ENCODE measurements at places on chromosomes 2 and 18. TPM values are rescaled to one million over a fixed set of nuclear protein-coding genes. Genes with fewer than 3 reads are reported as not detected.

- DNase-seq = no peak
Measured at GRCh38 chr2:96470636-96471035, 34.5 kb downstream of the NEURL3 start.

The CAPN10 gene
- total RNA-seq = 8.0 TPM

The KRTCAP3 gene
- 0.93 TPM for total RNA-seq

DNA sequence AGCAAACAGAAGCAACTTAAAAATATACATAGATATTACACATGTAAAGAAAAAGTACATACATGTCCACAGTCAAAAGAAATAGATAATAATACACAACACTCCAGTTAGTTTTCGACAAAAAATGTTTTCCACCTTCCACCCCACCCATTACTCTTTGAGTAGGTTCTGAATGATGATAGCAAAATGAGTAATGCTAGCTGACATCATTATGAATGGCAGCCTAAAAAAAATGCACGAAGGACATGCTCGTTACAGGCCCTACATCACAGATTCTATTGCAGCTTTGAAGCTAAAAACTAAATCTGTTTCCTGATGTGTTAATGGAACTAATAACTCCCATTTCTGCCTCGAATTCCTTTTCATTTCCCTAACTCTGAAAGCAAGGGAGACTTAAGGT, 578.7 kb upstream of the NETO1 start:
- no peak for DNase-seq

- no peak for DNase-seq
Measured at GRCh38 chr18:59323931-59324622, 5.6 kb upstream of the CPLX4 start.

DNA sequence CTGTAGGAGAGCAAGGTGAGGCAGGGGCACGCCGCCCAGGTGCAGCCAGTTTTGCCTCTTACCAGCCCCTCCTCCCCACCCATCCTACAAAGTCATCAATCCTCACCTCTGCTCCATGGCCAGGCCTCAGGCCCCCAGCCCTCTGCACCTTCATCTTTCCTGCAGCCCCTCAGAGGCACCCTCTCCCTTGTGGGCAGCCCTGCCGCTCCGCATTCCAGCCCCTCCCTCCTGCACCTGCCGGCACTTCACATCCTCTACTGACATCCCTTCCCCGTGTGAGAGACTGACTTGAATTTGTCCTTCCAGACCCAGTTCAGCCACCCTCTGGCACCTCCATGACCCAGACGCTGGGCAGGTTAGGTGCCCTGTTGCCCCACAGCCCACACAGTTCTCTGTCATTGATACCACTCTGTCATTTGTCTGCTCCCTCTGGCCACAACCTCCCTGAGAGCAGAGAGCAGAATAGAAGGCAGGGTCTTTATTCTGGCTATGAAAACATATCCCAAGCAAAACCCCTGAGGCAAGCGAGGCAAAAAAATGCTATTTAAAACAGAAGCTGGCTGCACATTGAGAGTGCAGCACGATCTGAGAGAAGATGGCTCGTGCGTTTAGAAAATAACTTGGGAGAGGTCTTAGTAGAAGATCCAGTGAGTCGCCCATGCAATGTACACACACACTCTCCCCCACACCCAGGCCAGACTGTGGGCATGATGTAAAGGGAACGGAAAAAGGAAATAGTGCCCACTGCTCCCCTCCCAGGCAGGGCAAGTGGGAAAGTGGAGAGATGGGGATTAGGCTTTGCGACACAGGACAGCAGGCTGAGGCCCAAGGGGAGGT, 25.9 kb downstream of the SDC1 start:
- no peak for DNase-seq

The GNAL gene
- total RNA-seq = 35.4 TPM

The EIF4E2 gene
- total RNA-seq = 57.9 TPM

DNA sequence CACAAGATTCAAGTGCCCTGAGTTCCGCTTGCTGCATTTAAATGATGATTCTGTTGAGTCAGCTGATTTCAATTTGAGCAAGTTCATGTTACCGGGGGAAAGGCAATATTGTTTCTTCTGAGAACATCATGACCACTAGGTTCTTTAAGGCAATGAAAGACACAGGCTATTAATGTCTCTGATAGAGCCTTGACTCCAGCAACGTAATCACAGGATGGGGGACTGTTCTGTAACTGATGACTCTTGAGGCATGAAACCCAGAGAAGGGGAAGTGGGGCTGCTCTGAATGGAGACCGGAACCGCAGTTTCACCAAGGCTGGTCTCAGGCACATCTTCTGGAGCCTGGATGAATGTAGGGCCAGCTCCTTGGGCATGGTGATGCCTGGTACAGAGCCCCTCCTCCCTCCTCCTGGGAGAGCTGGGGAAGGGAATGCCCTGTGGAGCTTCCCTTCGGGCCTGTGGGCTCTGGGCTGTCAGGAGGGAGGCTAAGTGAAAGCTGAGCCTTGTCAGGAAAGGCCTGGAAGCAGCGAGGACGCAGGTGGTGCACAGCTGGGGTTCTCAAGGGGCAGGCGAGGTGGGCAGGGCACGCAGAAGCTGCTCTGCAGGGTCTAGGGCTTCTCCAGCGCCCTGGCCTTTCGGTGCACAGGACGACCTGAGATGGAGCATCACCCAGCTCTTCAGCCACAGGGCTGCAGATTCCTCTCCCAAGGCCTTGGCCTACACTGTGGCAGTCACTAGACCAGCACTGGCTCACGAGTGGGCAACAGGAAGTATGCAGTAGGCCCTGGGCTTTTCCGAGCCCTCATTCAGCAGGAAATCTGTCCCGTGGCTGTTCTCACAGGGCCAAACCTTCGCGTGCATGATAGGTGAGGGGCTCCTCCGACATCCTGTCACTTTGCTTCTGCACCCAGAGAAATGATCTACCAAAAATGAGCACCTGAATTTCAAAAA, 36.6 kb upstream of the PRLH start:
- DNase-seq = no peak

The PLCD4 gene
- 36.2 TPM for total RNA-seq

DNA sequence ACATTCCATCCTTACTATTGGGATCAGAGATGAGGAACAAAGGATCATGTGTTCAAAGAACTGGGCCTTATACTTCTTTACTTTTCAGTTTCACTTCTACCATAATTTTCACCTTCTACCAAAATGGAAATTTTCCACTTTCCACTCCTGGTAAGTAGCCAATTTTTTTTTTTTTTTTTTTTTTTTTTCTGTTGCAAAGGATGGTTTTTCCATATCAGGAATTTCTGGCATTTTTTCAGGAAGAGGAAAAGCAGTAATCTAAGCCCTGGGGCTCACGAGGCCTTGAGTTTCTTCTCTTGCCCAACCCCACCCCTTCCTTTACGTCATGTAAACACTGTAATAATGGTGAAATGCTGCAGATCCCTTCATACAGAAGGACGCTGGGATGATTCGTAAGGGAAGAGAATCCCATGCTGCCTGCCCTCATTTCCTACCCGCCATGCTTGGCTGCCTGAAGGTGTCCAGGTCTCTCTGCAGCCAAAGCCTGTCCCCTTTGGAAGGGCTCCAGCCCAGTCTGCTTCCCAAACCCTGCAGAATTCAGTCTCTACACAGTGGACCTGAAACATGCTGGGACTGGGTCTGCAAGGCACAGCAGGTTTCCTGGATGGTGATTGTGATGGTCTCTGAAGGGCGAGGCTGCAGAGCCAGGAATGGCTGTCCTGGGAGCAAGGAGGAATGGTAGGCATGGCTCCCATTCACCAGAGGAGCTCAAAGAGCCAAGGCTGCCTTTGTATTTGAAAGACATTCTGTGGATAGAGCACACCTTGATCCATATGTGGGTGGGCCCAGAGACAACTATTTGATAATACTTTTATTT, 57.0 kb downstream of the EFR3B start:
- no peak for DNase-seq

GRCh38 chr2:230600881-230601280, 111.8 kb upstream of the CAB39 start:
- no peak for DNase-seq

GRCh38 chr2:14524041-14524802, 108.3 kb upstream of the LRATD1 start:
- no peak for DNase-seq

DNA sequence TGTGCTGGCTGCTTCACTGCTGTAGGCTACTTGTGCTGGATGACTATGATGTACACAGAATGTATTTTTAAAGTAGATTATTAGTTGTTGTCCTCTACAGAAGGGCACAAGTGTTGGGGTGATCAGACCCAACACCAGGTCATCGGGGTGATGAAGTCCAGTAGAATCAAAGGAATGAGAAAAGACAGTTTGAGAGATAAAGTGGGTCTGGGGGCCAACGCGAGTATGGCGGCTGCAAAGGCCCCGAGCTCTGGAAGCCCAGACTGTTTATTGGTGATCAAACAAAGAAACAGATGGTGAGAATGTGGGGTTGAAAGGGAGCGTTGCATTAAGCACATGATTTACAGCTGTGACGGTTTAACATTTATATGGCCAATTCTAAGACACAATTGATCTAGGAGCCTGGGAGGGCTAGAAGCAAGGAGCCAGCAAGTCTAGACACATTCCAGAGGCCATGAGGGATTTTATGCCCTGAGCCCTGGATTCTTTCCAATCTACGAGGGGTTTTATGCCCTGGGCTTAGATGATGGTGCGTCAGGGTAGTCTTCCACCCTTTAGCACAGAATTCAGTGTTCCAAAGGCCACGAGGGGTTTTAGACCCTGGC, 153.5 kb downstream of the AGPS start:
- no peak for DNase-seq

Measured in gastrocnemius medialis (tissue), 4 donors.